Kidney (tissue), 22 donors: ENCODE measurements at places on chromosomes 7 and 10. TPM values are rescaled to one million over a fixed set of nuclear protein-coding genes. Genes with fewer than 3 reads are reported as not detected.

GRCh38 chr10:105096316-105096715 lies 455.2 kb downstream of the SORCS3 start:
- DNase-seq, result no peak
- H3K27me3 ChIP-seq, result no peaks in the 10 kb centered on the region
- no peaks in the 10 kb centered on the region for H3K4me1 ChIP-seq
- H3K36me3 ChIP-seq, result no peaks in the 10 kb centered on the region

- no peak for DNase-seq
- no peaks in the 10 kb centered on the region for H3K27me3 ChIP-seq
- H3K4me3 ChIP-seq, result no peak overlapping the region
- H3K36me3 ChIP-seq, result no peaks in the 10 kb centered on the region
- no peak overlapping the region for H3K27ac ChIP-seq
- no peaks in the 10 kb centered on the region for H3K4me1 ChIP-seq
Measured at GRCh38 chr10:75845176-75845947, 413.9 kb downstream of the LRMDA start.

- H3K27ac ChIP-seq, result no peak overlapping the region
- no peaks in the 10 kb centered on the region for H3K27me3 ChIP-seq
- no peaks in the 10 kb centered on the region for H3K4me1 ChIP-seq
- no peaks in the 10 kb centered on the region for H3K36me3 ChIP-seq
Measured at GRCh38 chr7:3321206-3321605, 20.2 kb downstream of the SDK1 start.

The ACSL5 gene
- 21.8 TPM for total RNA-seq

GRCh38 chr10:103458720-103459119 lies at the start of gene CALHM1:
Gene CALHM1 (minus strand): TSS chr10:103458900. CDS start chr10:103458751, 149 bp downstream.
- no peak within 1 kb of the TSS for H3K4me3 ChIP-seq
- no peak within 1 kb of the TSS for H3K27ac ChIP-seq
- no peaks in the 10 kb centered on the region for H3K4me1 ChIP-seq
- no peaks in the 10 kb centered on the region for H3K36me3 ChIP-seq
- H3K27me3 ChIP-seq, result no peaks in the 10 kb centered on the region
